ENCODE measurements at places on chromosomes 5 and 9.

- peak; percentile 96 for DNase-seq
Measured at GRCh38 chr9:133356391-133357091, at the start of the genes SURF1 and SURF2. Gene SURF1 (minus strand): TSS chr9:133356487. CDS start chr9:133356453, 34 bp downstream. Gene SURF2 (plus strand): TSS chr9:133356550. CDS start chr9:133356593, 43 bp downstream.

DNA sequence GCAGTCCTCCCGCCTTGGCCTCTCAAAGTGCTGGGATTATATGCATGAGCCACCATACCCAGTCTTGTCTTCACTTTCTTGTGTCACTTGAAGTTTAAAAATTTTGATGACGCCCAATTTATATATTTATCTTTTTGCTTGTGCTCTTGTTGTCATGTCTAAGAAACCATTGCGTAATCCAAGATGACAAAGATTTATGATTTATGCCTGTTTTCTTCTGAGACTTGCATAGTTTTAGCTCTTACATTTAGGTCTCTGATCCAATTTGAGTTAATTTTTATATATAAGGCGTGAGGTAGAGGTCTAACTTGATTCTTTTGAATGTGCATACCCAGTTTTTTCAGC is 18.6 kb downstream of the ANKHD1 start:
- no peak for DNase-seq

- DNase-seq: peak; percentile 27
Measured at GRCh38 chr5:13994621-13995253, 50.2 kb upstream of the DNAH5 start.

DNA sequence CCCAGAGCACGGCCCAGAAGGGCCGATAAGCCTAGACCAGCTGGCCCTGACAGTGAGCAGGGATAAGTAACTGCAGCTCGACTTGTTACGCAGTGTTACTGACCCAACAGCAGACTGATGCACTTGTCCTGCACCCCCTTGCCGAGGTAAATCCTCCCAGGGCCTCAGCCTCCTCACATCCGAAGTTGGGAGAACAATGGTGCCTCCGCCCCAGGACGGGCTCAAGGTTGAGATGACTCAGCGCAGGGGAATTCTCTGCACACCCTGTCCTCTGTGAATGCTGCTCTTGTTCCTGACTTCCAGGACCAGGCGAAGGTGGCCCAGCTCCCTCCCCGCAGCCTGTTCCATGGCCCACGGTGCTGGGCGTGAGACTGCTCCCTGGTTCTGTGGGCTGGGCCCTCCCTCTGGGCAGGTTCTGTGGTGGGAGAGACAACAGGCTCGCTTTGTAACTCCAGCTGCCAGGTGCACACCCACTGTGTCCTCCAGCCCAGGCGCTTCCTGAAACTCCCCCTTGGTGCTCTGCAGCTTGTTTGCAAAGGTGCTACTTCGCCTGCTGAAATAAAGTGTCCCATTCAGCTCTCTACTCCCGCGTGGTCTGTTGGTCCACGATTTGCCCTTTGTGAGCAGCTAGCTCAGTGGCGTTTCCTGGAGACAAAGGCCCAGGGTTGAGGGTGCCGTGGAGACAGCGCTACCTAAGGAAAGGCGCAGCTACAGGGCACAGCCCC is 40.1 kb upstream of the SLC6A19 start:
- no peak for DNase-seq
